Left lung (tissue), 14 donors: ENCODE measurements at places on chromosomes 1 and 21. TPM values are rescaled to one million over a fixed set of nuclear protein-coding genes. Genes with fewer than 3 reads are reported as not detected.

The ECM1 gene
- total RNA-seq, result 21.3 TPM

The WNT4 gene
- 1.8 TPM for total RNA-seq

GRCh38 chr1:89530444-89531089 lies 5.9 kb downstream of the LRRC8B start:
- DNase-seq, result no peak

DNA sequence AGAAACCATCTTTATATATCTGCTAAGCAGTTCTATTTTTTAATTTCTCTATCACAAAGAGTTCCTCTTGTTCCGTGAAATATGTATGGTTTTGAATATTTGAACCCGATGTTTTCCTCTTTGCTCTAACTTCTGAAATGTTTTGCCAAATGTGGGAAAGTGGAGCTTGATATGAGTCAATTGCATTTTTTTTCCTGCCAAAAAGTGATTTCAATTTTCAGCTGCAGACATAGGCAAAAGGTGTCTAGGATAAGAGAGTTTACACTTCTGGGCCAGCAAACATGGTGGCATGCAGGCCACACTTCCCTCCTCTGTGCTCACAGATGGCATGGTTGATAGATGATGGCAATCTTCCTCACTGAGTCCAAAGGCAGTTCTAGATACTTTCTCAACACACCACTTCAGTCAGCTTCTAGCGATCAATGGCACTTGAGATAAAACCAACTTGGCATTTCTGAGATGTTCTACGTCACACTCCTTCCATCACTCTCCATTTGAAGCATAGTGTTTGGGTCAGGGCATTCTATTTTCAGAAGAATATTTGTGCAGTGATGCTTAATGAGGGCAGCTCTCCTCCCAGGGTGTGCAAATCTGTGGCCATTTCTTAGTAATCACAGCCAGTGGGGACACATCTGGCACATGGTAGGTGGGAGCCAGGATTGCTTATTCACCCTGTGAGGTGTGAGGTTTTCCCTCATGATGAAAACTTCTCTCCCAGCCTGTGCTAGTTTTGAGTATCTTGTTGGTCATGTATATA lies 54.4 kb upstream of the SCAF4 start:
- DNase-seq, result no peak

DNA sequence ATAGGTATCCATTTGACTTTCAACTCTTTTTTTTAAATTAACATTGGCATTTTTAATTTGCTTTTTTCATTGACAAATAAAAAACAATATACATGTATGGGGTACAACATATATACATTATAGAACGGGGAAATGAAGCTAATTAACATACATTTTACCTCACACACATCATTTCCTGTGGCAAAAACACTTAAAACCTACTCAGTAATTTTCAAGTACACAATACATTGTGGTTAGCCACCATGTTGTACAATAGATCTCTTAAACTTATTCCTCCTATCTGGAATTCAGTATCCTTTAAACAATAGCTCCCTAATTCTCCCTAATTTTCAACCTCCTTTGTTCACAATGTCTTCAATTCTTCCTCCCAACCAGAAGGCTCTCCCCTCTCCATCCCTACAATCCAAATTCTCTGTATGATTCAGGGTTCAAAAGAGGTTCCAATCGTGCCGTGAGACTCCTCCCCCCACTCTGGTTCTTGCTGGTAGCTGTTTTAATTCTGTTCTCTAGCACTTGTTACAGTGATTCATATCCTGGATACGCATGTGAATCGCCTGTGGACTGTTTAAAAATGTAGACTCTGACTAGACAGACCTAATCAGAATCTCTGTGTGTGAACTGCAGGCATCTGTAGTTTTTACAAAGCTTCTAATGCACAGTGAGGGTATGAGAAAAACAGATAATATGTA lies 87.6 kb upstream of the DUSP10 start:
- no peak for DNase-seq

- no peak for DNase-seq
Measured at GRCh38 chr1:19032413-19032695, 75.9 kb upstream of the IFFO2 start.

DNA sequence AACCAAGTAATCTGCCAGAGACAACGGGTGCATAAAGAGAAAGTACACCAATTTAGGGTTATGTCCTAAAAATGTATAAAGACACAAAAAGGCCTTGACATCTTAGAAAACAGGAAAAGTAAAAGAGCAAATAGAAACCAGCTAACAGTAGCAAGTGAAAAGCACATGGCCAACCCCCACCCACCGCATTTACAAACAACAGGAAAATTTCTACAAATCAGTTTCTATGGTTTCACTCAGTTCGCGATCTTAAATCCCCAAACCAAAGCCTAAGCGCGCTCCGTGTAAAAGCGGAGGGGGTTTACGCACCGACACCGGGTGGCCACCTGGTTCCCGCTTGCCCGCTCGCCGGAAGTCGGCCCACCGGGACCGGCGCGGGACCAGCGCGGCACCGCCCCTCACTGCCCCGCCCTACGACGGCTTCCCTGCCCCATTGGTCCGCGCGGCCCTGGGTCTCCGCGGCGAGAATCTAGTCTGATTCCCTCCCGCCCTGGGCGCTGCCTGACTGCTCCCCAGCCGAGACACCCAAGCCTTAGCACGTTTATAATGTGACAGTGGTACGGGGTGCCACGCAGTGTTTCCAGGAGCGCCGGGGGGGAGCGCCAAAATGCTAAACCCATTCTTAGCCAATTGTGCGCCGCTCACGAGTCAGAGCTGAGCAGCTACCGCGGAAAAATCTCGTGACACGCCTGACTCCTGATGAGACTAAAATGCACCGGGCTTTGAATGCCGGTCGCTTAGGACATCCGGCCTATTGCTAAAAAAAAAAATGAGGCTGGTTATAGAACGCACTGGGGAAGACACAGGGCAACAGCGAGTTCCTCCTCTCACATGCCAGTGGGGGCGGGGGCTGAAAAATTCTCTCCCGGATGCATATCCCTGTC lies at the start of gene GART:
GART (minus strand) TSS at position 362 of the 884 bp plus-strand sequence. CDS start 2,802 bp downstream, outside the sequence.
- peak; percentile 87 for DNase-seq

The DVL1 gene
- total RNA-seq, result 67.4 TPM

- DNase-seq, result no peak
Measured at GRCh38 chr1:196717868-196718267, 56.8 kb upstream of the CFHR3 start.
